ENCODE measurements at places on chromosomes 16 and 17.

DNA sequence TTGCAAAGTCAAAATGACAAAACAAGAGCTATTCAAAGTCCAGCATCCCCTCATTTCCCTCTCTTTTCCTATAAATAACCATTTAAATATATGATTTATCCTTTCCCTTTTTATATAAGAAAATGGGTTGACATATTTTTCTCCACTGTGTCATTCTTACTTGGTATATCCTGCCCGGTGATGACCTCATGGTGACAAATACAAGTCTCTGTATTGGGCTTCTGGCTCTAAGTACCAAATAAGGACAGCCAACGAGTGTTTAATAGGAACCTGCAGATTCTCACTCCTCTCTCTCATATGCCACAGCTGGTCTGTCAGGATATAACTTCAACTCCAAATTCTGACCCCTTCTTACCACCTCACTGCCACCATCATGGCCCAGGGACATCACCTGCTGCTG, 25.5 kb upstream of the CBLN1 start:
- no peak overlapping the region for H3K4me3 ChIP-seq
- H3K27ac ChIP-seq, result no peak overlapping the region
- DNase-seq, result no peak

GRCh38 chr17:58492238-58493121, 4.3 kb upstream of the HSF5 start:
- no peak overlapping the region for H3K27ac ChIP-seq
- H3K36me3 ChIP-seq, result peaks cover 41% of the 10 kb centered on the region
- DNase-seq, result no peak
- no peaks in the 10 kb centered on the region for H3K4me1 ChIP-seq

DNA sequence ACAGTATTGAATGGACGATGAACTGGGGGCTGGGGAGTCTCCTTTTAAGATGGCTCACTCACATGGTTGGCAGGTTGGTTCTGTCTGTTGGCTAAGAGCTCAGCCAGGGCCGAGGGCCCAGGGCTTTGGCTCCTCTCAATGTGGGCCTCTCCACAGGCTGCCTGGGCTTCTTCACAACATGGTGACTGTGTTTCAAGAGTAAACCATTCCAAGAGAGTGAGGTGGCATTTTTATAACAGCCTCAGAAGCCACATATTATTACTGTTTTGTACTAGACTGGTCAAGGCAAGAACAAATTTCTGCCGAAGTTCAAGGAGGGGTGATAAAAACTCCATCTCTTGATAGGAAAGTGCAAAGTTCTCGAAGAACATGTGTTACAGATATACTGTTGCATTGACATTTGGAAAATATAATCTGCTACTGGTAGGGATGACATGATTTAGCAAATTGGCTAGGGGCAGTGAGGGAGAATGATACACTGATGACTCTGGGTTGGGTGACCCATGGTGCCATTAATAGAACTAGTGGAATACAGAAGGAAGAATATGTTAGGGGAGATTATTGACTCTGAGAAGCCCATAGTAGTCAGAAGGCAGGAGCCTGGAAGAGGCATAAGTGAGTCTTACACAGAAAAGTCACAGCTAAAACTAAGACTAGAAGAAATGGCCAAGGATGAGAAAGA, 13.7 kb downstream of the KRABD2 start:
- peaks cover 2% of the 10 kb centered on the region for H3K4me1 ChIP-seq
- H3K27me3 ChIP-seq, result no peaks in the 10 kb centered on the region
- H3K36me3 ChIP-seq, result 0 out of 2 replicates have a peak, but pooled peaks cover 2% of the 10 kb centered on the region
- no peak overlapping the region for H3K27ac ChIP-seq
- H3K4me3 ChIP-seq, result no peak overlapping the region

DNA sequence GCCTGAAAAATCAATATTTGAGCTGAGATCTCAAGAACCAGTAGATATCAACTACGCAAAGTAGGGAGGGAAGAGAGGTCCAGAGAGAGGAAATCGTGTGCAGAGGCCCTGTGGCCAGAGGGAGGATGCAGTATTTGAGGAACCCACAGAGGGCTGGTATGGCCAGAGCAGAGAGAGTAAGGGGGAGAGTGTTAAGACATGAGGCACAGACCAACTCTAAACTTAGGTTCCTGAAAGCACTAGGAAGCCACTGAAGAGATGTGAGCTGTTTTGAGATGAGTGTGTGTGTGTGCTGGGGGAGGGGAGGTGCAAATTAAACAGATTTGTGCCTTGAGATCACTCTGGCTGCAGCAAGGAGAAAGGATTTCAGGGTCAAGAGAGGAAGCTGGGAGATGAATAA, 10.9 kb downstream of the SLC13A2 start:
- H3K4me1 ChIP-seq, result peaks cover 4% of the 10 kb centered on the region
- H3K36me3 ChIP-seq, result no peaks in the 10 kb centered on the region
- DNase-seq, result no peak

DNA sequence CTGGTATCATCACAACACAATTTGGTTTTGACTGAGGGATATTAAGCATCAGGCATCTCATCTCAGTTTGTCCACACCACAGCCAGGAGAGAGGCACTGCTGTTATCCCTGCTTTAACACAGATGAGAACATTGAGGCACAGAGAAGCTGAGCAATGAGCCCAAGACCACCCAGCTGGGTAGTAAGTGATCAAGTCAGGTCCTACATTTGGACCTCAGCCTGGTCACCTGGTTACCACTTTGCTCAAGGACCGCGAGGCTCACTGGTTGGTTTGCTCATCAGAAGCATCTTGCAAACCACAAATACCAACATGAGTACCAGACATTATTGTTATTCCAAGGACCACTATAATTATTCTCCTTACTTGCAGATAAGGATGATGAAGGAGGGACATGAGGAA, 245.5 kb downstream of the CBLN1 start:
- H3K27ac ChIP-seq, result no peak overlapping the region
- DNase-seq, result no peak

DNA sequence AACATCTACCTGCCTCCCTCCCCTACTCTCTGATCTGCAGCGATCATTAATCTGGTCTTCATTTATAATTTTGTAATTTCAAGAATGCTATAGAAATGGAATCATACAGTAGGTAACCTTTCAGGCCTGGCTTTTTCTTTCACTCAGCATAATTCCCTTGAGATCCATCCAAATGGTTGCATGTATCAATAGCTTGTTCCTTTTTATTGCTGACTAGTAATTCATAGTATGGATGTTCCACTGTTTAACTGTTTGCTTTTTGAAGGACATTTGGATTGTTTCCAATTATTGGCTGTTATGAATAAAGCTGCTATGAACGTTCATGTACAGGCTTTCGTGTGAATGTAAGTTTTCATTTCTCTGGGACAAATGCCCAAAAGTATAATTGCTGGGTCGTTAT, 125.2 kb downstream of the USP31 start:
- H3K4me1 ChIP-seq, result no peaks in the 10 kb centered on the region
- no peak overlapping the region for H3K27ac ChIP-seq
- no peak for DNase-seq
- no peaks in the 10 kb centered on the region for H3K36me3 ChIP-seq
- no peaks in the 10 kb centered on the region for H3K27me3 ChIP-seq

GRCh38 chr17:61238455-61238933, 161.1 kb upstream of the TBX2 start:
- H3K27me3 ChIP-seq, result no peaks in the 10 kb centered on the region
- peaks cover 3% of the 10 kb centered on the region for H3K4me1 ChIP-seq
- no peaks in the 10 kb centered on the region for H3K36me3 ChIP-seq
- H3K27ac ChIP-seq, result no peak overlapping the region
- DNase-seq, result no peak

DNA sequence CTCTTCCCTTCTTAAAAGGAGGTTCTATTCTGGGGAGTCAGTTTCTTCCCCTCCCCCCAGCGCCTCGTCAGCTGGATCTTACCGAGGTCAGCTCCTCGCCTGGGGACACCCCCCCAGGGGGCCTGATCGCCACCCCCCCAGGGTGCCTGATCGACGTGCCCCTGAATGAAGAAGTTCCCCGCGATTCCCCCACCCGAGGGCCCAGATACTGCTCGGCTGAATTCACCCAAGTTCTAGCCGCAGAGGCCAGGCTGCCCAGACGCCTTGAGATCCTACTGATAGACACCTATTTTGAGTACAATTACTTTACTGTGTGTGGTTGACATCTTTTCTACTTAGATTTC, 1.4 kb downstream of the RAB11FIP3 start:
- H3K27me3 ChIP-seq, result peaks cover 15% of the 10 kb centered on the region
- H3K4me1 ChIP-seq, result no peaks in the 10 kb centered on the region
- peak overlapping the region; percentile 59 for H3K4me3 ChIP-seq
- no peaks in the 10 kb centered on the region for H3K36me3 ChIP-seq
- no peak overlapping the region for H3K27ac ChIP-seq

GRCh38 chr17:51010173-51010675, 110.4 kb downstream of the SPAG9 start:
- H3K36me3 ChIP-seq, result no peaks in the 10 kb centered on the region
- no peaks in the 10 kb centered on the region for H3K4me1 ChIP-seq
- no peaks in the 10 kb centered on the region for H3K27me3 ChIP-seq
- H3K4me3 ChIP-seq, result no peak overlapping the region
- no peak for DNase-seq
- H3K27ac ChIP-seq, result no peak overlapping the region

DNA sequence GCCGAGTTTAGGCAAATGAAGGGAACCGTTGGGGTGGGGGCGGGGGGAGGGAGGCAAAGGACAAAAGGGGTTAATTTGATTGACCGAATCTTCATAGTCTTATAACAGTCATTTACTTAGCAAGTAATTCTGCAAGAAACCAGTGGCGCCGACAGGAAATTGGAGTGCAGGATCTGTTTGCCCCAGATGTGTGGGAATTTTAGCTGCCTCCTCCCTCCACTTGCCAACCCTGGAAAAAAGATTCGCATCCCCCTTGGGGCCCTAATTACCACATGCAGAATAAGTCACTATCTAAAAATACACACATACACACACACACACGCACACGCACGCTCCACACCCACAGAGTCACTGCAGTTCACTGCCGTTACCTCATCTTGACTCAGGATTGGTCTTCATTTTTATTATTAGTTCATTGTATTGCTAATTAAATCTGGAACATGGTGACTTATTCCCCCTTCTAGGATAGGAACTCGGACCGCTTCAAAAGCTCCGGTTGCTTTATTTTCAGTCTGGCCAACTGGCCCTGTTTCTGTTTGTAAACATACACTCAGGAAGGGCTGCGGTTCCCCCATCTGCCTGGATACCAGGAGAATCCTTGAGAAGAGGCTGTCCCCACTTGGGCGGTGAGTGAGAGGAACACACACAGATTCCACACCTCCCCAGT, 241.6 kb upstream of the SALL1 start:
- DNase-seq, result no peak
- H3K27me3 ChIP-seq, result no peaks in the 10 kb centered on the region
- peaks cover 3% of the 10 kb centered on the region for H3K4me1 ChIP-seq
- H3K27ac ChIP-seq, result peak overlapping the region; percentile 73
- no peaks in the 10 kb centered on the region for H3K36me3 ChIP-seq
- no peak overlapping the region for H3K4me3 ChIP-seq

DNA sequence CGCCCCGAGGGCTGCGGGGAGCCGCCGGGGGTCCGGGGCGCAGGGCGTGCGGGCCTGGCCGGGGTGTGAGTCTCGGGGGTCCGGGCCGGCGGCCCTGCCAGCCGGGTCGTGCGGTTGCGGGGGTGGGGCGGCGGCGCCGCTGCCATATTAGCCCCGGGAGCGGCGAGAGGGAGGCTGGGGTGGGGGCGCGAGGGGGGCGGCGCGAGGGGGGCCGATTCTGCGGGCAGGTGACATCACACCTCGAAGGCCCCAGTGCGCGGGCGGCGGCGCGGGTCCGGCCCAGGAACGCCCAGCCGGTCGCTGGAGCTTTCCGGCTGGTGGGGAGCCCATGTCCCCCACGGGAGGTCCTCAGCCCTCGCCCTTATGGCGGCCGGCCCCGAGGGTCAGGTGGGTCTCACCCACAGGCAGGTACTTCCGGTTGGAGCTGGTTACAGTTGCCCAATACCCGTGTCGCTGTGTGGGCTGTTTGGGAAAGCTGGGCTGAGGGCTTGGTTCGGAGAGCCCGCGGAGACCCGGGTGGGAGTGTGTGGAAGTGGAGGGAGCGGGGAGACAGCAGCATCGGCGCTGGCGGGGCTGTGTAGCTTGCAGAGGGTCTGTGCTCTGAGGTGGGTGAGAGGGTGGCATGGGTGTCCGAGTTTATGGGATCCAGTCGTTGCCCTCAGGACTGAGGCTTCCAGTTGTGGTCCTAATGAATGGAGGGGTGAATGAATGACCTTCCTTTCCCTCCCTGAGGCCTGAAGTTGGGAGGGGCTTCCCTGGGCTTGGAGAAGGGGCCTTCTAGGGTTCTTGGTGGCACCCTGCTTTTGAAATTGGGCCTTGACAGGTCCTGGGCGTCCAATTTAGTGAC, 804 bp downstream of the ATP6V0C start:
- H3K4me3 ChIP-seq, result peak overlapping the region; percentile 97
- peaks cover 10% of the 10 kb centered on the region for H3K4me1 ChIP-seq
- no peaks in the 10 kb centered on the region for H3K36me3 ChIP-seq
- no peak for DNase-seq

- H3K27ac ChIP-seq, result no peak overlapping the region
- no peaks in the 10 kb centered on the region for H3K27me3 ChIP-seq
- H3K4me1 ChIP-seq, result no peaks in the 10 kb centered on the region
- no peaks in the 10 kb centered on the region for H3K36me3 ChIP-seq
- H3K4me3 ChIP-seq, result no peak overlapping the region
- no peak for DNase-seq
These were observed 50.9 kb upstream of the NLK start for GRCh38 chr17:27991462-27991993.

DNA sequence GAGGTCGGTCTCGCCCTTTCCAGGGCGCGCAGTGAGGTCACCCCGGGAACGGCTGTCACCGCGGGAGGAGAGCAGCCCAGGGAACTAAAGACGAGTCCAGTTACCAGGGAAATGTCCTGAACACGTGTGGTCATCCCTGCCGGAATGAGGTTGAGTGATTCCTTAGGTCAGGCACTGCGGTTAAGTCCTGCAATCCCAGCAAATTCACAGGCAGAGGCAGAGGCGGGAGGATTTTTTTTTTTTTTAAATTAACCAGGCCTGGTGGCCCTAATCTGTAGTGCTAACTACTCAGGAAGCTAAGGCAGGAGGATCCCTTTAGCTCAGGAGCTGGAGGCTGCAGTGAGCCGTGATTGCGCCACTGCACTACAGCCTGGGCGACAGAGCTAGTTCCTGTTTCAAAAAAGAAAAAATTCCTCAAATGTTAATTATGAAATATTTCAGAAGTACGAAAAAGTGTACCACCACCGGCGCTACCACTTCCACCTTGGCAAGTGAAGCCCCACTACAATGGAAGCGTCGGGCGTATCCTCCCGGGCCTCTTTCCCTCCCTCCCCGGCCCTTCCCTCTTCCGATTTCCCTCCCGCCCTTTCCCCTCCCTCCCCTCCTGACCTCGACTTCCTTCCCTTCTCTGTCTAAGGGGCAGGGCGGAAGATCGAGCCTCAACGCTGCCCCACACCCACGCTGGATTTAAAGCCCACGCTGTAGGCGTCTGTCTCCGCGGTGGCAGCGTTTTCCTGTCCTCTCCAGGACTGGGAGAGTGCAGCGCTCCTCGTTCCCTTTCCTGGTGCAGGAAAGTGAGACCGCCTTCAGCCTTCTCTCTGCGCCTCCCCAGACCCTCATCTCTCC, 27.3 kb downstream of the SLFN11 start:
- H3K4me3 ChIP-seq, result peak overlapping the region; percentile 44
- H3K4me1 ChIP-seq, result no peaks in the 10 kb centered on the region
- H3K36me3 ChIP-seq, result no peaks in the 10 kb centered on the region

GRCh38 chr17:8801135-8801840, 2.1 kb upstream of the MFSD6L start:
- H3K27me3 ChIP-seq, result no peaks in the 10 kb centered on the region
- H3K36me3 ChIP-seq, result no peaks in the 10 kb centered on the region
- no peak overlapping the region for H3K27ac ChIP-seq
- H3K4me1 ChIP-seq, result peaks cover 4% of the 10 kb centered on the region
